Iris pigment epithelial cell (primary cell): ENCODE measurements at places on chromosomes 16 and 17.

GRCh38 chr16:55035956-55036355, 105.3 kb downstream of the IRX5 start:
- DNase-seq: no peak

- DNase-seq: no peak
Measured at GRCh38 chr17:68484458-68484857, 27.2 kb upstream of the WIPI1 start.

GRCh38 chr16:85170590-85171003, 58.3 kb upstream of the CIBAR2 start:
- DNase-seq: no peak

DNA sequence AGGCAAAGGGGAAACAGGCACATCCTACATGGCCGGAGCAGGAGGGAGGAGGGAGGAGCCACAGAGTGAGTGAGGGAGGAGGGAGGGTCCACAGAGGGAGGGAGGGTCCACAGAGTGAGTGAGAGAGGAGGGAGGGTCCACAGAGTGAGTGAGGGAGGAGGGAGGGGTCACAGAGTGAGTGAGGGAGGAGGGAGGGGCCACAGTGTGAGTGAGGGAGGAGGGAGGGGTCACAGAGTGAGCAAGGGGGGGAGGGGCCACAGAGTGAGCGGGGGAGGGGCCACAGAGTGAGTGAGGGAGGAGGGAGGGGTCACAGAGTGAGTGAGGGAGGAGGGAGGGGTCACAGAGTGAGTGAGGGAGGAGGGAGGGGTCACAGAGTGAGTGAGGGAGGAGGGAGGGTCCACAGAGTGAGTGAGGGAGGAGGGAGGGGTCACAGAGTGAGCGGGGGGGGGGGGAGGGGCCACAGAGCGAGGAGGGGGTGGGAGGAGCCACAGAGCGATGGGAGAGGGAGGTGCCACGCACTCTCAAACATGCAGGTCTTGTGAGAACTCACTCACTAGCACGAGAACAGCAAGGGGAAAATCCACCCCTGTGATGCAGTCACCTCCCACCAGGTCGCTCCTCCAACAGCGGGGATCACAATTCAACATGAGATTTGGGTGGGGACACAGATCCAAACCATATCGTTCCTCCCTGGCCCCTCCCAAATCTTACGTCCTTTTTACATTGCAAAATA, 24.3 kb upstream of the CDH15 start:
- no peak for DNase-seq

- no peak for DNase-seq
Measured at GRCh38 chr17:77432034-77432661, 291.4 kb downstream of the SEC14L1 start.

- DNase-seq: no peak
Measured at GRCh38 chr17:278055-278675, 74.4 kb downstream of the RPH3AL start.

DNA sequence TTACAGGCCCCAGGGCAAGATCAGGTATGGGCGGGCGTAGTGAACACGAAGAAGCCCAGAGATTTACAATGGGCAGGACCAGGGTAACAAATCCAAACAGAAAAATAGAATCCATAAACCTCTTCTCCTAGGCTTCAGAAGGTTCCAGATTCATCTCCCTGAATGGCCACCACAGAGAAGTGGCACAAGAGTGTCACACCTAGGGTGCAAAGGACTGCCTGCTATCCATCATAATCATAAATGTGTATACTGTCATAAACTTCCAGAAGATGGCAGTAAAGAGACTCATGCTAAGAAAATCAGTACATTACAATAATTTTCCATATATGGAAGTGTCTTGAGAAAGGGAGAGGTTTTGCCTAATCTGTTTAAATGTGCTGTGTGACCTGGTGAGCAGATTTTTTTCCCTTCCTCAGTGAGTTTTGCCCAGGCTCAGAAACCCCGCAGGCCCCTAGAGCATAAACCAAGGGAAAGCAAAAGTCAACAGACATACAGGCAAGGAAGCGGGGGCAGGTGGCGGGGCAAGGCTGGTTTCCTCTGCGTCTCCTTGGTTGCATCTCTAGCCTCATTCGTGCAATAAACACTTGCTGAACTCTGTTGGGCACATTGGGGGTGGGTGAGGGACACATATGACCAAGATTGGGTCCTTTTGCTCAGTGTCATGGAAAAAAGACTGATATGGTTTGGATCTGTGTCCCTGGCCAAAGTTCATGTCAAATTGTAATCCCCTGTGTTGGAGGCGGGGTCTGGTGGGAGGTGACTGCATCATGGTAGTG, 92.0 kb upstream of the CDH5 start:
- DNase-seq: peak; percentile 61

DNA sequence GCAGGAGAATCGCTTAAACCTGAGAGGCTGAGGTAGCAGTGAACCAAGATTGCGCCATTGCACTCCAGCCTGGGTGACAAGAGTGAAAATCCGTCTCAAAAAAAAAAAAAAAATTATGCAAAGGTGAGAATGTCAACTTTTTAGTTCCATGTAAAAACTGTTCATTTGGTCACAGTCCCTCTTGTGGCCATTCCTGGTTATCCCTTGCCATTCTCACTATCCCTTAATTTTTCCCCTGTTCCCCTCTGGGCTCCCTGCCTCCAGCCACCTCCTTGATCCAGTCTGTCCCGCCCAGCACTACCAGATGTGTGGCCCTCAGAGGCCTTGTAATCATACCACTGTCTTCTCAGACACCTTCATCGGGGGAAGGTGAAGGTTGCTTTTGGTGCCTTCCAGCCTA, 23.4 kb downstream of the DCAF7 start:
- no peak for DNase-seq

DNA sequence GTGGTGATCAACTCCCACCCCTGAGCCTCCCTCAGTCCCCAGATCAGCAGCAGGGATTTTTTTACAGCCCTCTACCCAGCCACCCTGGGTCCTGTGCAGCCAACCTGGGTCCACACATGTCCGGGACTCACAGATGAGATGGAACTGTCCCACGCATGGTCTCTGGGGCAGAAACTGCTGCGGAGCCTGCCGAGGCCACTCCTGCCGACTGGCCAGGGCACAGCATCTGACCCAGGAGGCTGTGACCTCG, 48.0 kb upstream of the ZCCHC14 start:
- DNase-seq: no peak

GRCh38 chr17:413016-413350, 60.4 kb upstream of the RPH3AL start:
- no peak for DNase-seq

DNA sequence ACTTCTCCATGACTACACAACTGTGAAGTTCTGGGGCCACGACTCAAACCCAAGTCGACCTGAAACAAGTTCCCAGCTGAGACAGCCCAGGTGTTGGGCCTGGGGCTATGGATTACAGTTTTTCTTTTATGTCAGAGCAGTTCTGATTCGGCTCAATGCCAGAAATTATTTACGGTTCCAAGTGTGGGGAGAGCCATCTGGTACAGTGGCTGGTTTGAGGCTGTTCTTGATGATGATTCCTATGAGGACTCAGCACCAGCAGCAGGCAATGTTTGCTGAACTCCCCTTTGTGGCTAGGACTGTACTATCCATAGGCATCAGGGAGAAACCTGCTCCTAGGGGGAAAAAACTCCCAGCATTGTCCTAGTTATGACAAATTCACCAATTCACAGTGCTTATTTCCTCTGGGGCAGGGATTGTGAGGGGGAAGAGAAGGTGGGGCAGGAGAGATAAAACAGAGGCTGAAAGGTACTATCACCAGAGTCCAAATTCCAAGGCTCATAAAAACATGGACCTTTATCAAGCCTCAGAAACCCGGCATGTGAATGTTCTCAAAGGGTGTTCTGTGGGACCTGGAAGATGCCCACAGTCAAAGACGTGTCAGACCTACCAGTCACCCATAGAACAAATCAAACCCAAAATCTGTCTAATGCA, 18.2 kb upstream of the CMTM4 start:
- no peak for DNase-seq

- DNase-seq: peak; percentile 52
Measured at GRCh38 chr17:17812211-17813054, 24.4 kb downstream of the SREBF1 start.

GRCh38 chr16:50705436-50706110, 12.2 kb downstream of the NOD2 start:
- DNase-seq: no peak

DNA sequence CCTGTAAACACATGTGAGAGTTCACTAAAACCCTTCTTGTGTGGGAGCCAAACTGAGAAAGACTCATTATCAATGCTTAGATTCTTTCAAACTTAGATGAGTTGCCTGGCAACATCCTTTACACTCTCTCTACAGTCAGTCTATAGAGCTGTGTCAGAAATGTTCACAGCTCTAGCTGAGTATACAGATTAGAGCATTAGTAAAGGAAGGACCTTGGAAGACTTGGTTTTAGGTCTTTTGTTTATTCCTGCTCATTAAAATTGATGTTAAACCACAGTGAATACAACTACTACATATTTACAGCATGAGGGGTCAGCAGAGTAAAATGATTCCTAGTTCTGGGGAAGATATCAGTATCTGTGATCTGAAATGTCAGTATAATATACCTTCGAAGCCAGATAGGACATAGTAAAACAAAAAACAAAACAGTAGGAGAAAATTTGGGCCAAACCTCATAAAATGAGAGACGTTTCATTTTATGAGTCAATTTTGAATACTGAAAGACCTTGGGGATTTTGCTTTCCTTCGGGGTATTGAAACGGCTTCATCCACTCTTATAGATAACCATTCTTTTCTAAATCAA, 186.0 kb downstream of the TANC2 start:
- DNase-seq: peak; percentile 58

DNA sequence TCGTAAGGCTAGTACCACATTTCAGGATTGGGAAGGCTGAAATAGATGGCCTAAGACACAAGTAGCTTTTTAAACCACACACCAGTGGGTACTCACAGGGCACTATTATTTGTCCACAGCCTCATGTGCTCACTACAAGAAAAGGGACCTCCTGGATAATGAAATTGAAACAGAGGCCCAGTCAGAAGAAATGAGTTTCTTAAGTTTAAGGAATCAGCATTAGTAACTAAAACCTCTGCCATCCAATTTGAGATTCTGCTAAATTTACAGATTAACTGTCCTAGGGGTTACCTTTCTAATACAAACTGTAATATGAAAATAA, 3.0 kb downstream of the USP7 start:
- no peak for DNase-seq
